Right lung (tissue), 10 donors: ENCODE measurements at places on chromosomes 16 and 17. TPM values are rescaled to one million over a fixed set of nuclear protein-coding genes. Genes with fewer than 3 reads are reported as not detected.

Gene SLC4A1
- polyA plus RNA-seq, result 12.0 TPM

Gene CES4A
- 7.3 TPM for polyA plus RNA-seq

DNA sequence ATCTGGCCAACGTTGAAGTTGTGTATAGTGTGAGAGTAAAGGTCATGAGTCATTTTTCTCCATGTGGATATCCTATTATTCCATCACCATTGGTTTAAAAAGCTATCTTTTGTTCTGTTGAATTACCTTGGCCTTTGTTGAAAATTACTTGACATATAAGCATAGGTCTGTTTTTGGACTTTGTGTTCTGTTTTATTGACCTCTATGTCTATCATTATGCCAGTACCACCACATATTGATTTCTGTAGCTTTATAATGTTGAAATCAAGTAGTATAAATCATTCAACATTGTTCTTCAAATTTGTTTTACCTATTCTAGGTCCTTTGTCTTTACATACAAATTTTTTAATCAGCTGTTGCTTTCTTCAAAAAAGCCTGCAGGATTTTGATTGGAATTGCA lies 58.5 kb downstream of the NLK start:
- no peak for DNase-seq

- DNase-seq, result no peak
These were observed 28.6 kb upstream of the NUDT16L1 start for GRCh38 chr16:4664538-4665418.

GRCh38 chr17:15977894-15978293 lies 21.6 kb downstream of the ZSWIM7 start:
- DNase-seq, result no peak

DNA sequence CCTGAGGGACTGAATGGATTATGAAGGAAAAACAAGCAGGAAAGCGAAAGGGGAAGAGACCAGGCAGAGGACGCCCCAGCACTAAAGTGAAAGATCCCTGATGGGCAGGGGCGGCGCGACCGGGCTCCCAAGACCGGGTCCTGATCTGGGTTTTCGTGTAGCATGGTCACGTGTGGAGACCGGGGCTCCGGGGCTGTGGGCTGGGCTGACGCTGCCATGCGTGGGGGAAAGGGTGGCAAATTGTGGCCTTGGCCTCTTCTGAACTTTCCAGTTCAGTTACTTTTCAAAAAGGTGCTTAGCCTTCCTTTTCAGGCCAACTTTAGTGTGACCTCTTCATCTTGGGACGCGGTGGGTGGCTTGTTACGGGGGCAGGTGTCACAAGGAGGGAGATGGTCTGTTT lies 57.5 kb downstream of the METRNL start:
- no peak for DNase-seq

Gene SHISA9
- 0.07 TPM for polyA plus RNA-seq

GRCh38 chr16:11725457-11725856 lies 17.2 kb downstream of the TXNDC11 start:
- no peak for DNase-seq

Gene C16orf74
- polyA plus RNA-seq, result 12.9 TPM

DNA sequence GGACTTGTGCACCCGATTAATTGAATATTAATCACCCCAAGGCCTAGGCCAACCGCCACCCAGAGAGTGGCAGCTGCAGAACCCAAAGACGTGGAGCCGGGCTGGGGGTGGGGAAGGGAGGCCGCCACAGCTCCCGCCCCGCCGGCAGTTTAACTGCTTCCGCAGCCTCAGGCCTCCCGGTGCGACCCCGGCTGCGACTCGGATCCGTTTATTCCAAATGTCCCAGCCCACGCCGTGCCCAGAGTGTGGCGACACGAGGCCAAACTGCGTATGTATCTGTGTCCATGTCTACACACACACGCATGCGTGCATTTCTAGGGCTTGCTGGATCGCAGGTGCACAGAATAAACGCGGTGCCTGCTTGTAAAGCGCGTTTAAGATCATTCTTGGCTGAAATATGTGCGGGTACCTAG lies 802 bp upstream of the TOB1 start:
- no peak for DNase-seq

GRCh38 chr17:59892251-59892923 lies 356 bp downstream of the TUBD1 start:
- DNase-seq, result no peak

GRCh38 chr17:58085039-58085715 lies 2.0 kb downstream of the DYNLL2 start:
- no peak for DNase-seq

Gene TEKT5
- polyA plus RNA-seq, result 0.31 TPM

- DNase-seq, result peak; percentile 31
These were observed 2.8 kb downstream of the USP22 start for GRCh38 chr17:21039839-21040575.

DNA sequence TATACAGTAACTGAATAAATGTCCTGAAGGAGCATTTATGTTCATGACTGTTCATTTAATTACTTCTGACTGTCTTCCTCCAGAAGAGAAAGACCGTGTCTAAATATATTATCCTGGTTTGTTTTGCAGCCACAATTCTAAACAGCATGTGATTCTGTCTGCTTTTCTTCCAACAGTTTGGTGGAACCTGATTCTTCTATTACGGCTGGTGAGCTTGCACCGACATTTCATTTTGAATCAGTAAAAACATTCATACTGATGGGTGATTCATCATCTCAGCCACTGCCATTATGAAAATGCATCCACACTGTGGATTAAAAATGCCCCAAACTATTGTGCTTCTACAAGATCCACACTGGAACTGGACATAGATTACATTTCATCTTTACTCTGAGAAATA lies 16.9 kb downstream of the KNOP1 start:
- DNase-seq, result no peak

Gene CRYBA1
- not detected for polyA plus RNA-seq
